ENCODE measurements at places on chromosomes 7 and 10.

DNA sequence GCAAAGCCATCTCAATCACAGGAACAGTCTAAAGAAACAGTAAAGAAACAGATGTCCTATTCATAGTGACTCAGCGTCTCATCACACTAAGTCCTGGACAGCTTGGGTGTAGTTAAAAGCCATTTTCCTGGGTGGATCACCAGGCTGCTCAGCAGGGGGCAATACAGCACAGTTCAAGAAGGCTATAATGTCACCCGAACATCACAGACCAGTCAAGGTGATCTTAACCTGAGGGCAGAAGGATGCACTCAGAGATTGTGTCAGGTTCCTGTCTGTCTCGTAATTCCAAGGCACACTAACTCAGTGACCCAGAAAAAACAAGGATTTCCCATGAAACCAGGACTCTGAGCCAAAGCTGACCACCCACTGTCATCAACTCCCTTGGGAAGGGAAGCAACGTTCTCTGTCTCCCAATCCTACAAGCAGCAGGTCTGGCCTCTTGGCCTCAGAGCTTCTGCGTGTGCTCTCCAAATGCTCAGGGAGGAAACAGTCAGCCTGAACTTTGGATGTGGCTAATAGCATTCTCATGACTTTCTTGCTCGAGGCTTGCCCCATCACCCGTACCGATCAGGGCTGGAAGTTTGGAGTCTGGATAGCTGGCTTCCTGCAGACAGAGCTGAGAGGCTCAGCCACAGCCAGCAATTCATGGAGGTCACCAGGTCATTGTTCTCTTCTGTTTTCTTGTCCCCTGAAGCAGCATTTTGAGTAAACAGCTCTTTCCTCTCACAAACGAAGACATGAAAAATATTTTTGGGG lies 90.4 kb upstream of the FAM171A1 start:
- DNase-seq: no peak

GRCh38 chr7:107708956-107709355 lies 35.0 kb upstream of the CBLL1 start:
- DNase-seq: no peak

GRCh38 chr10:100872034-100872791 lies 40.5 kb upstream of the SLF2 start:
- no peak for DNase-seq

DNA sequence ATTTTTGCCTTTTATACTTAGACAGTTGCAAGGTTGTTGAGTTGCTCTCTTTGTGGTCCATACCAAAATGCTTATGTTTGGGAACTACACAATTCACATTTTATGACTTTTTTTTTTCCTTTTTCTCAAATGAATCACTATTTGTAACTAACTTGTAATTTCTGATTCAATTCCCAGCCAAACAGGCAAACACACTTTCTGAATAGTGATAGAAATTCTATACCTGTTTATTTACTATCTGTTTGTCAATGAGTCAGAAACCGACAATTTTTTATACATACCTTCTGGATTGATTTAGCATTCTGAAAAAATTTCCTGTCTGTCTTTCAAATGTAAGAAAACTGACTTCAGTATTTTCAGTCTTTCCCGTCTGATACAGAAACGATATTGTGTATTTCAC lies 69.1 kb downstream of the MBL2 start:
- no peak for DNase-seq

DNA sequence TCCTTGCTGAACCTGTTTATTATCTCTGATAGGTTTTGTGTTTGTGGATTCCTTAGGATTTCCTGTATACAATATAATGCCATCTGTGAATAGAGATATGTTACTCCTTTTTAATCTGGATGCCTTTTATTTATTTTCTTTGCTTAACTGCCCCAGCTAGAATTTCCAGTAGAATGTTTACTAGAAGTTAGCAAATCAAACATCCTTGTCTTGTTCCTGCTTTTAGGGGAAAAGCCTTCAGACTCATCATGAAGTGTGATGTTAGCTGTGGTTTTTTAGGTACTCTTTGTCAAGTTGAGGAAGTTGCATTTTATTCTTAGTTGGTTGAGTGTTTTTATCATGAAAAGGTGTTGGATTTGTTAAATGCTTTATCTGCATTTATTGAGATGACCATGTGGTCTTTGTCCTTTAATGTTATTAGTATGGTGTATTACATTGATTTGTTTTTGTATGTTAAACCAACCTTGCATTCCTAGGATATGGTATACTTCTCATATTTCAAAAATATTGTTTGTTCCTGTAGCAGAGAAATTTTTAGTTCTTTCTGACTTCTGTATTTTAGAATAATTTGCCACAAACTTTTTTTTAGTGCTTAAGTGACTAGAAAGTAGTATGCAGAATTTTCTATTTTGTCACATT lies 24.3 kb downstream of the PPP2R2D start:
- DNase-seq: no peak

DNA sequence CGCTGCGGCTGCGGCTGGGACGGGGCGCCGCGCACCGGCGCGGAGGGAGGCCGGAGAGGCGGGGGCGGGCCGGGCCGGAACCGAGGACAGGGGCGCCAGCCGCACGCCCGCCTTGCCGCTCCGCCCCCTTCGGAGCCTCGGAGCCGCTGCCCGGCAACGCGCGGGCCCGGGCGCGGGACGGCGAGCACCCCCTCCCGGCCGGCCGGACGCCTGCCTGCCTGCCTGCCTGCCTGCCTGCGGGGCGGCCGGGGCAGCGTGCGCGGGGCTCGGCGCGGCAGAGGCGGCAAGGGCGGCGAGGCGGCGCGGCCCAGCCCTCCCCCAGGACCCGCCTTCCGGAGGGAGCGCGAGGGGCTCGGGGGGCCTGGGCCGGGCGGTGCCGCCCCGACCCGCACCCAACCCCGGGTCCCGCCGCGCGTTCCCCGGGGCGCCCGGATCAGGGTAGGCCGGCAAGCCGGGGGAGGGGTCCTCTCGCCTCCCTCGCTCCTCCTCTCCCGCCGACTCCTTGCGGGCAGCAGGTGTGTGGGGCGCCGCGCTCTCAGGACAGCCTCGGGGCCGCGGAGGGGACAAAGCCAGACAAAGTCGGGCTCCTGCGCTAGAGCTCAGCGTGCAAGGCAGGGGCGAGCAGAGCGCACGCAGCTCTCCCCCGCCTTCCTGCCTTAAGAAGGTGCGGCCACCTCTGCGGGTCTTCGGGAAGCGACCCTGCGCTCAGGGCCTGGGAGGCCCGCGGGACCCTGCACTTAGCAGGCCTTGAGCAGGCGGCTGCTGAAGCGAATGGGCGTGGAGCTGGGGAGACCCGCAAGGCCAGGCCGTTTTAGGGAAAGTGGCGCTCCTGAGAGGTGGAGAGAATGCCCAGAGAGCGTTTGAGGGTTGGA lies at the start of gene KIAA1549:
TSS of gene KIAA1549 (minus strand) at position 58 of the 872 bp plus-strand sequence. CDS start 120 bp downstream, outside the sequence.
- DNase-seq: no peak

DNA sequence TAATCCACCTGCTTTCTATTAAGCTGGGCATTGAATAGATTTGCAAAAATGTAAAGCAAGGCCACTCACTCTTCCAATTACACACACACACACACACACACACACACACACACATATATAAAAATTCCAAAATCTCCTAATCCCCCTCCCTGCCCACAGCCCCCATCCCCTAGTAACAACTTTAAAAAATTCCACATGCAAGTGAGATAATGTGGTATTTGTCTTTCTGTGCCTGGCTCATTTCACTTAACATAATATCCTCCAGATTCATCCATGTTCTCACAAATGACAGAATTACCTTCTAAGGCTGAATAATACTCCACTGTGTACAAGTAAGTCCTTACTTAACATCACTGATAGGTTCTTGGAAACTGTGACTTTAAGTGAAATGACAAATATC lies 24.2 kb downstream of the SH2D4B start:
- no peak for DNase-seq

- no peak for DNase-seq
Observed at GRCh38 chr10:80870282-80870681, 332.6 kb downstream of the SH2D4B start.

DNA sequence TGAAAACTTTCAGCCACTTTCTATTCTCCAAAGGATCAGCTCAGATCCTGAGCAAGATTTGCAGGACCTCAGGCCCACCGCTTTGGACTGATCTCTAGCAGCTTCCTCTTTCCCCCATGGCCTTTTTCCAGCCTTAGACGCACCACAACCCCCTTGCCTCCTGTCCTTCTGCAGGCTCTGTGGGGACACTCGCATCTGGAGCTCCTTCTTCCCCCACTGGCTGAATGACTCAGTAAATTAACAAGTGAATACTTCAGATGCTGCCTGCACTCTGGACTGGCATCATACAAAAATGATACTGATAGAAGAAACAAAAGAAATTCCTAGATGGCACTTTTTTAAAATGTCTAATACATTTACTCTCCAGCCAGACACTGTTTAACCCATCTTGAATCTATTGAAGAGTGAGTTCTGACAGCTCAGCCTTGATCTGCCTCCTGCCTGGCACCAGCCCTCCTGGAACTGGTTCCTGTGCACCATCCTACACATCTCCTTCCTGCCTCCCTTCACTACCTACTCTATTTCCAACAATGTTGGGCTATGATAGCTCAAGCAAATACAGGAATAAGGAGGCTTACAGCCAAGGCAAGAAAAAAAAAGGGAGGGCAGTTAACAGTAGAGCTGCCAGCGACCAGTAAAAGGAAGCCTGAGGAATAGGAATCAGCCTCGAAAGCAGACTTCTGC lies 3.3 kb downstream of the FRMPD2 start:
- no peak for DNase-seq

DNA sequence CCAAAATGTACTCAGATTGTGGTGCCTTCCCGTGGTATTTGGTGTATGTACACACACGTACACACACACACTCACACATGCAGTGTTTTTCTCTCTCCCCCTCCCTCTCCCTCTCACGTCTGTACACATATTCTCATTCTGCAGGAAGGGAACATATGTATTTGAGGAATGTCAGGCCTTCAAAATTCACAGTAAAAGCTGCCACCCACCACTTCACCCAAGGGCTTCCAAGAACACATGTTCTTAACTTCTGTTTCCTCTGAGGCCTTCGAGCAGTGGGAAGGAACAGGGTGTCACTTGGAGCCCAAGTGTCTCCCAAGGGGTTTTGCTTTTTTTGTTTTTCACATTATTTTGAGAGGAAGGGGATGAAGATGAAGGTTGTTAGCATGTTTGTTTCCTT lies 198.9 kb downstream of the TCF7L2 start:
- DNase-seq: no peak

GRCh38 chr7:85061456-85061855 lies 125.4 kb downstream of the SEMA3D start:
- no peak for DNase-seq

DNA sequence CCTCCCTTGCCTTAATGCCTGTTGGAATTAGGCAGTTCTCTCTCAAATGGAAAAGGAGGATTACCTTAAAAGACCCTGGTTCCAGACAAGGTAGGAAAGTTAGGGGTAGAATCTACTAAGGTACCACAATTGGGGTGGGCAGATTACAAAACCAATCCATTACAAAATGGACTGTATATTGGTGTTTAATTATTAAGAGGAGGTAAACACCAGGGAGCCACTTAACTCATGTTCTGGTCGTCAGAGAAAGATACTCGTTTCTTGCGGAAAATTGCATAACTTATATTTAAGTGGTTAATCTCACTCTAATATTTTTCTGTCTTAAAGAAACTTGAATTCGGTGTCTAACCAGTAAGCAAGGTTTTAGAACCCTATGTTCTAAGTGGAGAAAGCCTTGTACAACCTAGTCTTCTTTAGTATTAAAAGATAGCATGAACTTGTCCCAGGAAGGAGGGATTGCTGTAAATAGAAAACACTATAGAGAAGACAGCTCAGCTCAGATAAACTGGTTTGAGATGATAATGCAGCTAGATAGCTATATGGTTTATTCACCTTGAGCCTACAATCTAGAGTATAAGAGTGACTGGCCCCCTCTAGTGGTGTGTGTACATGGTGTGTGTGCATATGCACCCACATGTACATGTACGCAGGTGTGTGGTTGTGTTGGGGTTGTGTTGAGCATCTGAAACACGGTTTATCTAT lies 58.0 kb upstream of the STRIP2 start:
- no peak for DNase-seq

- no peak for DNase-seq
Observed at GRCh38 chr7:46715579-46715978, 794.5 kb upstream of the IGFBP3 start.

GRCh38 chr10:58164517-58164916 lies 103.2 kb downstream of the IPMK start:
- no peak for DNase-seq

- no peak for DNase-seq
Observed at GRCh38 chr10:11907914-11908313, 84.8 kb downstream of the PROSER2 start.

- DNase-seq: no peak
Observed at GRCh38 chr7:26065652-26066051, 86.3 kb upstream of the NFE2L3 start.

DNA sequence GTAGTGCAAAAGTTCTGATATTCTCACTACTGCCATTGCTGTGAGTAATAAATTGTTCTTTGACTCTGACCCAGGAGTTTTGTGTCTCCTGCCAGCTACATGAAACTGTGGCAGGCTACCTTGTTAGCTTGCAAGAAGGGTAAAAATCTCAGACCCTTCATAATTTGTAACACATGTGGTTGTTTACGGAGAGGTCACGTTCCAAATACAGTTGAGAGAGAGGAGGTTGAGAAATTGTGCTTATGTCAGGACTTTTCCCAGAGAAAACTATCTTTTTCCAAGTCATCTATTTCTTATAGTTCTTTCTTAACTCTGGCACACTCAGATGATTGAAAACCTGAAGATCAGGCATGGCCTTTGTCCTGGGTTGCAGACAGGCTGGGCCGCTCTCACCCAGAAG lies 114.4 kb upstream of the SVIL start:
- no peak for DNase-seq

DNA sequence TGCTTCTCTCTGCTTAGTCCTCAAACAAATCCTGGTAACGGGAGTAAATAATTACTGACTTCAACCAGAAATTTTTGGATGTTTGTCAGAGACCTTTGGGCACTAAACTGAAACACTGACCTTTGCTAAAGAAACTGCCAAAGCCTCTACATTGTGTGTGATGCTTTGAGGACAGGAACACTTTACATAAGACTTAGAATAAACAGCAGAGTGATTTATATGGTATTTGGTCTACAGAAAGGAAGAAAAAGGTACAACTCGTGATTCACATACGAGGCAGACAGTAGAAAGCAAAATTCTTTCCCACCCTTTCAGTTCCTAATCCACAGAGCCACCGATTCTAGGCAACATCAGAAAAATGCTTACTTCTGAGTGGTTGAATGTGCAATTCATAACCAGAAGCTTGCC lies 59.8 kb downstream of the SLC16A12 start:
- DNase-seq: no peak

DNA sequence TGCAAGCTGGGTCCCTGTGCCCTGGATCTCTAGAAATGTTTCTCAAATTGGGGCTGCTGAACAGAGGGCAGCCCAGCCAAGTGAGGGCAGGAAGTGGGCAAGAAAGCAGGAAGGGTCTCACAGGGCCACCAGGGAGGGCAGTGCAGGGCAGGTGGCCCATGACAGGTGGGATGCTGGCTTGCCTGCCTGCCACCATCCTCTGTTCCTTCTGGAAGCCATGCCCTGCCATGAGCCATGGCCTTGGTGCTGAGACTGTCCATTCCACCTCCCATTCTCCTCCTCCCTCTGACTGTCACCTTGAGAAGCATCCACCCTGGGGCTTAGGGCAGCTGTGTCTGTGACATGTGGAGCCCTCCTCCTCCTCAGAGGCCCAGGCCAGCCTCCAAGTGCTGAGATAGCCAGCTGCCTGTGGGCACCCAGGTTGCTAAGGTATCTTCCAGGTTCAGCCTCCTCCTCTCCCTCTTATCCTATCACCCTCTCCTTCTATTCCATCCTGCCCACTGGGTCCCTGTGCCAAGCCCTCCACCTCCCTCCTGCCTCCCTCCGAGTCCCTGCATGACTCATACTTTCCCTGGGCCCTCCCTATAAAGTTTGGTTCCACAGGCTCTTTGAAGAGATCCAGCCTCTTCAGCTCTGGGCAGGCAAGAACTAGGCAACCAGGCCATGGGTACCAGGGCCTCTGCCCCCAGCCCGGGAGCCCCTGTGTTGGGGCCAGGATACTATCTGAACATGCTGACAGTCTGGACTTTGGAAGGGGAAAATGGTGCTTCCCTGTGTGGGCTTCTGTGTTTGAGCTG lies 1.3 kb downstream of the VSIR start:
- DNase-seq: no peak
